Small intestine (tissue), 16 donors: ENCODE measurements at places on chromosomes 2 and 18. TPM values are rescaled to one million over a fixed set of nuclear protein-coding genes. Genes with fewer than 3 reads are reported as not detected.

GRCh38 chr18:70366174-70366573 is 77.3 kb downstream of the SOCS6 start:
- no peak overlapping the region for H3K4me3 ChIP-seq
- H3K27me3 ChIP-seq: no peaks in the 10 kb centered on the region
- no peak overlapping the region for H3K27ac ChIP-seq

DNA sequence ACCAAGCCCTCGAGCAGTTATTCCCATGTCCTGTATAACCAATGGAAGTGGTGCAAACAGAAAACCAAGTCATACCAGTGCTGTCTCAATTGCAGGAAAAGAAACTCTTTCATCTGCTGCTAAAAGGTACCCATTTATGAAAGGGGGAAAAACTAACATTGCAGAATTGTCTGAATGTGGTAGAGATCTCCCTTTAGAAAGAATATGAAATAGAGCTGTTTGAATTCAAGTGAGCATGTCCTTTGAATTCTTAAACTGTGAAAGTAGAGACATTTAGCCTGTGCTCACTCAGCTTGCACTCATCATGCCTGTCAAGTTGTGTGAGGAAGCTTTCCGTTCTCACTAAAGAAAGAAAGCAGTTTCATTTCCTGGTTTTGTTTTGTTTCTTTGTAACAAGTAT is 87.4 kb downstream of the EML4 start:
- DNase-seq: no peak
- no peak overlapping the region for H3K4me3 ChIP-seq
- H3K4me1 ChIP-seq: no peaks in the 10 kb centered on the region

DNA sequence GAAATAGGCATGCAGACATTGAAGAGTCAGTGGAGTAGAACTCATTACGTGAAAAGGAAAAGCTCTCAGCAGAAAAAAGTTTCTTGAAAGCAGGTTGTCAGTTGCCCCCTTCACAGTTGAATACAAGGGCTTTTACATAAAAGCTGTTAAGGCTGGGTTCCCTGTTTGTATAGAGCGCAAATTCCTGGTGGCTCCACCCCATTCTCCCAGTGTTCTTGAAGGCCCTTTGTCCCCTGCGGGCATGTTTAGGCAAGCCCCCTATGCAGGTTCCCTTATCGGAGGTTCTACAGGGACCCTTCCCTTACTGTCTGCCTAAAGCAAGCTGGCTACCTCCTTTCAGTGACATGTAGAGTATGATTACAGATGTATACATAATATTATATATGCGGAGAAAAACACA is 497.2 kb upstream of the SYT4 start:
- H3K27me3 ChIP-seq: no peaks in the 10 kb centered on the region
- H3K27ac ChIP-seq: no peak overlapping the region
- H3K4me1 ChIP-seq: no peaks in the 10 kb centered on the region
- no peak overlapping the region for H3K4me3 ChIP-seq

DNA sequence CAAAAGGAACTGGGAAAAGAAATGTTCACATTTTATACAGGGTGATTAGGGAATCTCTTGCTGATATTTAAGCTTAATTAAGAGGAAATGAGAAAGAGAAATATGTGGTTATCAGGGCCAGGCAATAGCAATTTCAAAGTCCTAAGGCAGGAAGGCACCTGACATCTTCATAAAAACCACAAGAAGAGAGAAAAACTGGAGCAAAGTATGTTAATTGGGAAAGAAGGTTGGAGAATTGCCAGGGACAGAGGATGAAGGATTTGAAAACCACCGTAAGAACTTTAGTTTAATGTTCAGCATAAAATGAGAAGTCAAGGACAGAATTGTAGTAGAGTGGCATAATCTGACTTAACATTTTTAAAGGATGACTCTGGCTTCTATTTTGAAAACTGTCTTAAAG is 691.8 kb upstream of the NRXN1 start:
- H3K36me3 ChIP-seq: no peaks in the 10 kb centered on the region
- no peaks in the 10 kb centered on the region for H3K27me3 ChIP-seq
- no peak overlapping the region for H3K4me3 ChIP-seq

ANKRD62 gene
- polyA plus RNA-seq: not detected

- H3K36me3 ChIP-seq: no peaks in the 10 kb centered on the region
- no peaks in the 10 kb centered on the region for H3K27me3 ChIP-seq
- DNase-seq: no peak
- no peak overlapping the region for H3K4me3 ChIP-seq
Measured at GRCh38 chr2:207663870-207664545, 38.8 kb upstream of the METTL21A start.

GRCh38 chr18:7807936-7808453 is 240.9 kb downstream of the PTPRM start:
- no peak overlapping the region for H3K27ac ChIP-seq
- no peaks in the 10 kb centered on the region for H3K36me3 ChIP-seq
- no peak overlapping the region for H3K4me3 ChIP-seq
- DNase-seq: no peak
- no peaks in the 10 kb centered on the region for H3K4me1 ChIP-seq
- H3K27me3 ChIP-seq: no peaks in the 10 kb centered on the region

DNA sequence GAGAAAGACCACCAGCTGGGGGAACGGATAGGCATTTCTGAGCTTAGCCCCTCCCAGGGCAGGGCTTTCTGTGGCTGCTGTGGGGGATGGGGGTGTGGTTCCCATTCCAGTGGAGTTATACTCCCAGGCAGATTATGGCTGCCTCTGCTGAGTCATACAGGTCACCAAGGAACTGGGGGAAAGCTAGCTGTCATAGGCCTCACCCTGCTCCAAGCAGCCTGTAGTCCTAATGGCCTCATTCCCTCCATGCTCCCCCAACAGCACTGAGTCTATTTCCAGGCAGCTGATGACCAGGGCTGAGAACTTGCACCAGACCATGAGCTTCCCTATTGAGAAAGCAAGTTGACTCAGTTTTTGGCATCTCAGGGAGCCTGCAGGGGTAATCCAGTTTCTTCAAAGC is 87.1 kb downstream of the GPR39 start:
- no peaks in the 10 kb centered on the region for H3K27me3 ChIP-seq
- no peaks in the 10 kb centered on the region for H3K36me3 ChIP-seq
- no peak overlapping the region for H3K27ac ChIP-seq
- H3K4me1 ChIP-seq: no peaks in the 10 kb centered on the region

CAPN14 gene
- polyA plus RNA-seq: 0.06 TPM

DNA sequence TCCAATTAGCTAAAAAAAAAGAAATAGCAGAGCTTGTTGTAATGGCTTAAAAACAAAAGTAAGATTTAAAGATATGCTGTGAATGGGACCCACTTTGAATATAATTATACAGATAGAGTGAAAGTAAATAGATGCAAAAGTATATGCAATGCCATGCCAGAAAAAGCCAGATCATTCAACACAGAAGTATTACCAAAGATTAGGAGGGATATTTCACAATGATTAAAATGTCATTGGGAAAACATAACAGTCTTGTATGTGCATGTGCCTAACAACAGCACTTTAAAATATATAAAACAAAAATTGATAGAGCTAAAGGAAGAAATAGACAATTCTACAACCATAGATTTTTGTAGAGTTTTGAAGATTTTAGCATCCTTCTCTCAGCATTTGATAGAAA is 19.9 kb upstream of the SIGLEC15 start:
- H3K4me3 ChIP-seq: no peak overlapping the region
- H3K27ac ChIP-seq: no peak overlapping the region
- no peaks in the 10 kb centered on the region for H3K27me3 ChIP-seq
- DNase-seq: no peak
- H3K36me3 ChIP-seq: no peaks in the 10 kb centered on the region

TLX2 gene
- polyA plus RNA-seq: not detected

DNA sequence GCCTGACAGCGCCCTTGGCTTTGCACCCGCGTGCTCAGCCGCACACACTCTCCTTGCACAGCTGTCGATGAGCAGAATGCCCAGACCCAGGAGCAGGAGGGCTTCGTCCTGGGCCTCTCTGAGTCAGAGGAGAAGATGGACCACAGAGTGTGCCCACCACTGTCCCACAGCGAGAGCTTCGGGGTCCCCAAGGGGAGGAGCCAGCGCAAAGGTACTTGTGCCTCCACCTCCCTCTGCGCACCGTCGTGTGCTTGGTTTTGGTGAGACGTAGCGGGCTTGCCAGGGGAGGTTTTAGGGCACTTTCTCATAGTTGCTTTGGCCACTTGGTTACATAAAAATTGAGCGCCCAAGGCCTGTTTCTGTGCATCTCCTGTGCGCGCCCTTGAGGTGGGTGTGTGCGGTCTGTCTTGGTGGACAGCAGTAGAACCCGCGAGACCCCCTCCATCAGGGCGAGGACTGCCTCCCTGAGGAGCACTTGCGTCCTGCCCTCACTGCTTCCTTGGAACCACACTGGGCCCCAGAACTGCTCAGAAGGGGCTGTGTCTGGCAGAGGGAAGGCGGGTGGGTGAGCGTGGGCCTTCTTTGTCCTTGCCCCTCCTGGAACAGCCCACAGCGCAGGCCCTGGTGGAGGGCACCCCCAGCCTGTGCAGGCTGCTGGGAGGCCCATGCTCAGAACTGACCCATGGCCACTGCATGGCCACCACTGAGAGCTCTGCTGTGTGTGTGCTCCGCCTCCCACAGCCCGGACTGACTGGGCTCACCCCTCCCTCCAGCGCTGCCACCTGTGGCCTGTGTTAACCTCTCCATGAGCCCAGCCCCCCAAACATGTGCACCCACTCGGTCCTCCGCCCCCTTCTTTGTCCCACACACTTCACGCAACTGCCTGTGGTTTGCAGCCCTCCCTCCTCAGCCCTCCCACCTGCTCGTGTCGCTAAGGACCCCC is 95.9 kb downstream of the DGKD start:
- DNase-seq: no peak
- no peaks in the 10 kb centered on the region for H3K4me1 ChIP-seq
- H3K36me3 ChIP-seq: peaks cover 94% of the 10 kb centered on the region
- no peak overlapping the region for H3K4me3 ChIP-seq
- H3K27ac ChIP-seq: no peak overlapping the region
- no peaks in the 10 kb centered on the region for H3K27me3 ChIP-seq

GREB1 gene
- not detected for polyA plus RNA-seq

TNFAIP6 gene
- polyA plus RNA-seq: 0.90 TPM

TRIM43 gene
- not detected for polyA plus RNA-seq

DNA sequence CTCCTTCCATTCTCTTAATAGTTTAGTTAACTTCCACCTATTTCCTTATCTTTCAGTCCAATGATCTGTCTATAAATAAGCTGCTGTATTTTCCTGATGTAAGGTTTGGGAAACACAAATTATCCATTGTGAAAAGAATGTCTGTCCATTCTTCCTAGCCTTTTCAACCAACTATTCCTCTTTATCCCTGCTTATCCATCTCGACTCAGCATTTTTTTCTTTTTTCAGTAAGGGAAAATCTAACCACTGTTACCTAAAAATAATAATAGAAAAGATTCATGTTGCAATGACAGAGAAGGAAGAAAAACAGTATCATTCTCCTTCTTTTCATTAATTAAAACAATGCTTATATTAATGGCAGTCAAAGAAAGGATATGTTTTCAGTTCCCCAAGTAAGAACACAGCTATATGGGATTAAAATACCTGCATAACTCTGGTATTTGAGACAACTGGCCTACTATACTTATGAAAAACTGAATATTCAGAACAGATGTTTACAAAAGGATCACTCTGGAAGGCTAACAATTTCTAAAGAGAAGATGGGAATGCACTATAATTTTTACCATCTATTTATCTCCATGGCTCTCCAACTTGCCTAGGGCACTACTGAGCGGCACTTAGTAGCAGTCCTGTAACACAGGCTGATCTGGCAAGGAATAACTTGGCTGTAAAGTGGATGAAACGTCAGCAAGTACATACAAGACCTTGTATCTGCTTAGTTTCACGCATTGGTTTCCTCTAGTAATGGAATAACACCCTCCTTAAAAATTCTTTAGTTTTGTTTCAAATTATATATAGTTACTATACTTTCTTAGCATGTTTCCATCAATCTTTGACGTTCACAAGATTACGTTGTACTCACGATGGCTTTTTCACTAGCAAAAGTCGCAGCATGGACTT is 57.2 kb downstream of the RTTN start:
- H3K4me1 ChIP-seq: no peaks in the 10 kb centered on the region
- H3K36me3 ChIP-seq: peaks cover 2% of the 10 kb centered on the region

GRCh38 chr2:10266133-10266620 is 36.5 kb upstream of the HPCAL1 start:
- H3K4me3 ChIP-seq: no peak overlapping the region
- no peaks in the 10 kb centered on the region for H3K4me1 ChIP-seq
- DNase-seq: no peak
- H3K27me3 ChIP-seq: no peaks in the 10 kb centered on the region
- peak overlapping the region; percentile 56 for H3K27ac ChIP-seq

GRCh38 chr2:146623771-146624170 is 1221.1 kb upstream of the ACVR2A start:
- H3K36me3 ChIP-seq: no peaks in the 10 kb centered on the region
- H3K27me3 ChIP-seq: no peaks in the 10 kb centered on the region
- no peak overlapping the region for H3K4me3 ChIP-seq

SPATA3 gene
- not detected for polyA plus RNA-seq

GRCh38 chr18:30016179-30016578 is 1026.4 kb downstream of the DSC3 start:
- H3K4me3 ChIP-seq: no peak overlapping the region
- H3K36me3 ChIP-seq: no peaks in the 10 kb centered on the region
- no peaks in the 10 kb centered on the region for H3K27me3 ChIP-seq
- no peaks in the 10 kb centered on the region for H3K4me1 ChIP-seq
- no peak overlapping the region for H3K27ac ChIP-seq

CRYGD gene
- not detected for polyA plus RNA-seq

- H3K4me1 ChIP-seq: no peaks in the 10 kb centered on the region
- no peaks in the 10 kb centered on the region for H3K36me3 ChIP-seq
- peak; percentile 85 for DNase-seq
- peak overlapping the region; percentile 99 for H3K27ac ChIP-seq
Measured at GRCh38 chr18:57427429-57428201, 7.6 kb upstream of the ONECUT2 start.

GRCh38 chr2:156704617-156705016 is 268.4 kb downstream of the GPD2 start:
- H3K27me3 ChIP-seq: no peaks in the 10 kb centered on the region
- no peak overlapping the region for H3K4me3 ChIP-seq
- H3K27ac ChIP-seq: no peak overlapping the region

DNA sequence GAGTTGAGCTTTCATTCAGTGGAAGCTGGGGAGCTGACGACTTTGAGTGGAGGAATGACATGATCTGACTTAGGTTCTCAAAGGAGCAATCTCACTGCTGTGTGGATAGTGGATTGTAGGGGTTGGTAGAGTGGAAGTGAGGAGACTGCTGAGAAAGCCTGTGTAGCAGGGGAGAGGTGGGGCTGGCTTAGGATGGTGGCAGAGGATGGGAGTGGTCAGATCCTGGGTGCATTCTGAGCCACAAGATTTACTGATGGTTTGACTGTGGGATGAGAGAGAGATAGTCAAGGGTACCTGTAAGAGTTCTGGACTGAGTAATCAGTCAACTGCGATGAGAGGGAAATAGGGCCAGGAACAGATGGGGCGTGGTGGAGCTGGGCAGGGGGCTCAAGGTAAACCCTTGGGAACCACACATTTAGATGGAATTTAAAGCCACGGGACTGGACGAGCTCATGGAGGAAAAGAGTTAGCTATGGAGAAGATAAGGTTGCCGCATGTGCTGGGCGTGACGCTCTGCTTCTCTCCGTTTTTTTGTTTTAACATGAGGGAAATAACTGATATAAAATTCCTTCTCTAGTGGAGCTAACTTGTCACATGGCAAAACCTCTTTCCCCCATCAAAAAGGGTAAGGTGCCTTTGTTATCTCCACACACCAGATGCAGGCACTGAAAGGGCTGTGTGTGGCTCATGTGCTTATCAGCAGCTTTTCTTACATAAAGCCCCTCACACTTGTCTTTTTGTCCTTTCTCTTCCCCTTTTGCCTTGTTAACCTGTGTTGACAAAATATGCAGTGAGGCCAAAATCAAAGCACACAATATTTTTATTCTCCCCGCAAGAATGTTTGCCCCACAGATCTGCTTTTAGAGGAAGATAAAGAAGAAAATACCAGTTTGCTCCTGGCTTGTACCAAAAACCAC is 379.8 kb downstream of the TSN start:
- H3K4me1 ChIP-seq: no peaks in the 10 kb centered on the region
- H3K36me3 ChIP-seq: no peaks in the 10 kb centered on the region
- H3K4me3 ChIP-seq: no peak overlapping the region

SCN3A gene
- polyA plus RNA-seq: 3.7 TPM

PTMA gene
- 1,019 TPM for polyA plus RNA-seq

MZT2B gene
- 161 TPM for polyA plus RNA-seq
